Brain (organoid and tissue), 16 donors: ENCODE measurements at places on chromosomes 7 and 10. TPM values are rescaled to one million over a fixed set of nuclear protein-coding genes. Genes with fewer than 3 reads are reported as not detected.
A peak's percentile ranks its signal among the peaks of the same experiment; 100 is the strongest.

DNA sequence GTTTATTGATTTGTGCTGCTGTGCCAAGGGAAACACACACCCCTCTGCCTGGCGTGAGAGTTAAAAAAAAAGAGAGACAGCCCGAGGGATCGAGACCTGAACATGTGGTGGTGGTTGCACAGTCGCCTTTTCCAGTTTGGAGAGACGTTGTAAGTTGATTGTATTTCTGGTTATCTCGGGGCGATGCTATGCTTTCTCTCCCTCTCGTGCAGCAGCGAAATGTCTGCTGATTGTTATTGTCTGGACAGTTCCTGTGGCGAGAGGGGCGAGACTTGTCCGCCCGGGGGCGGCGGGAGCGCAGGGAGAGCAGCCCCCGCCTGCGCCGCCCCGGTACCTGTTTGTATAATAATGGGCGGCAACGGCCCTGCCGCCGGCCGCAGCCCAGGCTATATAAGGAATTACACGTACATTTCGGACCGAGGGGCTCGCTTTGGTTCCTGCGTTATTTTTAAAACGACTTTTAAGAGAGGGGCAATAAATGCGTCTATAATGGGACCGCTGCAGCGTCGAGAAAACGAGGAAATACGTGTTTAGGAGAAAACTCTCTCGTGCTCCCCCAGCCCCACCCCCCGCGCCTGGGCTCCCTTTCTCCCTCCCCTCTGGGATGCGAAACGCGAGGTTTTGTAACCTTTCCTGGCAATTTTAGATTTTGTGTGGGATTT lies 1.7 kb downstream of the ZEB1 start:
- DNase-seq = peak; percentile 45

GRCh38 chr10:103659674-103660363 lies 166.3 kb downstream of the NEURL1 start:
- DNase-seq = peak; percentile 58

The OR2A5 gene
- polyA plus RNA-seq = not detected

GRCh38 chr7:154942691-154943090 lies 60.2 kb downstream of the PAXIP1 start:
- no peak for DNase-seq

DNA sequence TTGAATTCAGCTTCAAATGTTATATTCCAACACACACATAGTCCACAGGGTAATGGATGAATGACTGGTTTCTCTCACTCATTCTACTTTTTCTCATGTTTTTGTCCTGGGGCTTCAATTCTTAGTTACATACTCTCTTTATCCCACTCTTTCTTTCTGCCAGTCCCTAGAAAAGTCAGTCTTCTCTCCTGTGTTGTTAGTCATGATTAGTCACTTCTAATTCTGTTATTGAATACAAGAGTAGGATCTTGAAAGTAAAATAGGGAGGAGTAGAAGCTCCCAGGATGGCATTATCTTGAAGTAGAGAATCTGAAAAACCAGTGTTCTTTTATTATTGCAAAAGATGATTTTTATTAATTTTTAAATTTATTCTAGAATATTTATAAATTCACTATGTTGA lies 45.5 kb upstream of the CALCR start:
- no peak for DNase-seq

The CELF2 gene
- polyA plus RNA-seq = 19.5 TPM

GRCh38 chr7:100093925-100094486 lies 5.2 kb downstream of the COPS6 start:
- DNase-seq = no peak

DNA sequence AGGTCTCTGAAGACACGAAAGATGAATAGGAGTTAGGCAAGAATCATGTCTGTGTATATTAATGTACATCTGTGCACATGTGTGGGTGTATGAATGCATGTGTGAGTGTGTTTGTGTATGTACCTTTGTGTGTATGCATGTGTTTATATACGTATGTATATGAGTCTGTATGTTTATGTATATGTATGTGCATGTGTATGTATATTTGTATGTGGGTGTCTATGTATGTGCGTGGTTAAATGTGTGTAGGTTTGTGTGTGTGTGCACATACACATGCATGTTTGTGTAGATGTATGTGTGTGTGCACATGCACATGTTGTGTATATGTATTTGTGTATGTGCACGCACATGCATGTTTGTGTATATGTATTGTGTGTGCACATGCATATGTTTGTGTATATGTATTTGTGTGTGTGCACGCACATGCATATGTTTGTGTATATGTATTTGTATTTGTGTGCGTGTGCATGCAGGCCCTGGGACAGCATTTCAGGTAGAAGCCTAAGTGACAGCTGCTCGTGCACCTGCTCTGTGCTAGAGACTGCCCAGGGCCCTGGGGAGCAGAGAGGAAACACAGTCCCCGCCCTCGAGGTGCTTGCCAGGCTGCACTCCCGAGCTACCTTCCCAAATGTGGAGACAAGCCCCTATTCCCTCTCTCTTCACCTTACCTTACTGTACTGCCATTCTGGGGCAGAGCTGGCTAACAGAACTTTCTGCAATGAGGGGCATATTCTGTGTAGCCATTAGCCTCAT lies 12.1 kb downstream of the PNLIPRP1 start:
- no peak for DNase-seq

The TBXAS1 gene
- polyA plus RNA-seq = 3.7 TPM

GRCh38 chr7:151893405-151893923 lies 16.5 kb upstream of the PRKAG2 start:
- DNase-seq = no peak

GRCh38 chr7:36403452-36403851 lies 13.8 kb downstream of the ANLN start:
- DNase-seq = no peak

DNA sequence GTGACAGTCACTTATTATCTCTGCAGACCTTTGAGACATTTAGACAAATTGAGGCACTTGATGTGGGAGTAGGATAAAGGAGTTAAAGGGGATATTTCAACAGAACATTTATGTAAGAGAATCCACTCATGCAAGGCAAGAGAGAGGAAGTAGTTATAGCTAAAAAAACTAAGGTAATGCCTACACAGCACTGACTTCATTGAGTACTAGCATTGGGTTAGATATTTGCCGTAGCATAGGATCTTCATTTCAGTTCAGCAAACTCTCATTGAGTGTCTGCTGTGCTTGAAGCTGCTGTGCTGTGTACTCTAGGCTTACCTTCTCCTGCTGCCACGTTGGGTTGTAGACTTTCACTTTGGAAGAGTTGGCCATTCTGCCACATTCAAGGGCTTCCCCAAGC lies 10.5 kb upstream of the ENTPD1 start:
- DNase-seq = no peak
